ENCODE measurements at places on chromosomes 13 and 19.

DNA sequence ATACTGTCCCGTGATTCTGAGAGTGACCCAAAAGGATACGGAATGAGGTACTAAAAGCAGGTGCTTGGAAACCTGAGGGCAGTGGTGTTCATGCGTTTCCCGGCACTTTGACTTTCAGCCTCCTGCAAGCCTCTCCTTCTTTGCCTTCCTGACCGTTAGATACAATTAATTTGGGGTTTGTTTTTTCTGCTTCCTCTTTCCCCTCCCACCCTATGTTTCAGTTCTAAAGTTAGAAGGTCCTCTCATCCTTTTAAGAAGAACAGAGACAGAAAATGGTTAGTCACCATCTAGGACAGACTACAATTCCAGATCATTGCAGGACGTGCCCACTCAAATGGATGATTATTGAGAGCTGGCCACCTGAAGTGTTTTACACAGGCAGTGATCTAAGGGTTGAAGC lies 1.8 kb upstream of the LILRB4 start:
- no peak for DNase-seq

DNA sequence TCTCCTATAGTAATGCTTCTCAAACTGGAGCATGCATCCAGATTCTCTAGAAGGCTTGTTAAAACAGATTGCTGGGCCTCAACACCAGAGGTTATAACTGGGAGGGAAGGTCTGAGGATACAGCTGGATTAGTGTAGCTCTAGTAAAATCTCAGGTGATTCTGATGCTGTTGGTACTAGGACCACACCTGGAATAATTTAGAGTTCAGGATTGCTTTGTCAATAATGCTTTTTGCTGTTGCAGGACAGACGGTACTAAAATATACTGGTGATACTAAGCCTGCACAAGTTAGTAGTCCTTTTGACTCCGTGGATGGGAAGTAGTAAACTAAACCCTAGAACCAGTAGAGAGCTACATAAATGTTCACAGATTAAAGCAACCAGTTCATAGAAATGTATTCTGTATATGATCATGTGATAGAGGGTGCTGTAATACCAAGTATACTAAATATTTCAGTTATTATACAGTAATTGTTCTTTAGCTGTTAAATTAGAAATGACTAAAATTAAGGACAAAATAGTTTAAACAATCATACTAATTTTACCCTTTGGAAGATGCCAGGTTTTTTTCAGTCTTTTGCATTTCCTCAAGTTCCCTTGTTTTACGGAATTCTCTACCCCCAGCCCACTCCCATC lies 258.2 kb upstream of the STARD13 start:
- no peak for DNase-seq

DNA sequence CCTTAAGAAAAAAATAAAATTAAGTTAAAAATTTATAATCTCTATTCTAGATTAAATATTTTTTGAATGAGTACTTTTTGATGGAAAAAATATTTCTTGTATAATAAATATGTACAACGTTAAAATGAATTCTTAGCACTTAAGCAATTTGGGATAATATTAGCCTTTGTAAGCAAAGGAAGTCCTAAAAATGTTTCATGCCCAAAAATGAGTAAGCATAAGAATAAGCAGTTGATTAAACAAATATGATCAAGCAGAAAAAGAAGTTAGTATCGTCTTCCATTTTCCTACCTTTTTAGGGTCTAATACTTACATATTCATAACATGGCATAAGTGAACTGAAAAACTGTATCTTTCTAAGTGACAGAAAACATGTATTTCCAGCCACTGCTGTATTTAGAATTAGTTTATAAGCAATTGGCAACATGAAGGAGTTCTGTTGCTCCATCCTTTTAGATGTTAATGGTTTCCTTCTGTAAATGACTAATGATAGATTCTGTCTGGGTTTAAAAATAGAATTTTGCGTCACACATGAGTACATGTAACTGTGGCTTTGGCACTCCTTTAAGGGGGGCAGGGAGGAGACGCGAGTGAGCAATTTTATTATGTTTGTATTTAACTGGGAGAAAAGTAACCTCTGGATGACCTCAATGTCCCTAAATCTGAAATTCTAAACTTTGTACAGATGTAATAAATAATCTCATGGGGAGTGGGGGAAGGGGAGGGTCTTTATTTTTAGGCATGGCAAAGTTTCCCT lies 237.4 kb downstream of the RGCC start:
- DNase-seq: no peak

DNA sequence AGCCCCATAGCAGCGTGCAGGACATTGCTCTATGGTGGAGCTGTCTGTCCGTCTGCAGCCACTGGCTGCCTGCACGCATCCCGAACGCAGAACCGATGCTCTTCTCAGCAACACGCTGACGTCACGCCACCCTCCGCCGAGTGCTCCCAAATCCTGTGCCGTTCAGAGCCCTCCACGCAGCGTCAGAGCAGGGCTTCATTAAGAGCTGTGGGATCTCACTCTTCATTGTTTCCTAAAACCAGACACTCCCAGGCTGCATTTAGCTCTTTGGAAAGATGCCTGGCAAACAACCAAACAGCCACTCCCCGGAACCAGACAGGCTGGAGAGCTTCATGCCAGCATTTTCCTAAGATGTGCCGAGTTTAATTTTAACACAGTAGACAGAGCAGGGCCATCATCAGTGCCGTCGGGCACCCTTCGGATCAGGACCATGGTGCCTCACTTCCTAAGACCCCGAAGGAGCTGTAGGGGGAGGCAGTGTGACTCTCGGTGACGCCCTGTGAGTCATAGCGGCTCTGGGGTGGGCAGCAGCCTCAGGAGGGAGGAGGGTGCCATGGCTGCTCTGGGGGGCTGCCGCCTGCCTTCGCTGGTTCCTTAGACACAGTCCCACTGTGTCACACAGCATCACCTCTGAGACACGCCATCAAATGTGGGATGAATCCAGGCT lies 131.5 kb upstream of the MCF2L start:
- DNase-seq: no peak

DNA sequence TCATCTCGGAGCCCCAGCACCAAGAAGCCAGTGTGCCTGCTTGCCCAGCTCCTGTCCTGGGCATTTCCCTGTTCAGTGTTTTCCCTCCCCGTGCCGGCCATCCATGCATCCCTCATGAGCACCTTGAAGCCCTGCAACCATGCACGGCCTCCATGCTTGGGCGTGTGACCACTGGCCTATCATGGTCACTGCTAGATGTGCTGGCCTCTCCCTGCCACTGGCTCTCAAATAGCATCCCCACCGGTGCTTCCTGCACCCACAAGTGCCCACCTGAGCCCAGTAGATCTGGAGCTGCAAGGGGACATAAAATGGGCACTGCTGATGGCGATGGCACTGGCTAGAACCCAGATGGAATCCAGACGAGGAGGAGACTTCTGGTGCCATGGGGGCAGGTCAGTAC lies 126.0 kb downstream of the TUBA3C start:
- no peak for DNase-seq

- DNase-seq: no peak
These were observed 7.3 kb downstream of the PTGER1 start for GRCh38 chr19:14467816-14468215.

DNA sequence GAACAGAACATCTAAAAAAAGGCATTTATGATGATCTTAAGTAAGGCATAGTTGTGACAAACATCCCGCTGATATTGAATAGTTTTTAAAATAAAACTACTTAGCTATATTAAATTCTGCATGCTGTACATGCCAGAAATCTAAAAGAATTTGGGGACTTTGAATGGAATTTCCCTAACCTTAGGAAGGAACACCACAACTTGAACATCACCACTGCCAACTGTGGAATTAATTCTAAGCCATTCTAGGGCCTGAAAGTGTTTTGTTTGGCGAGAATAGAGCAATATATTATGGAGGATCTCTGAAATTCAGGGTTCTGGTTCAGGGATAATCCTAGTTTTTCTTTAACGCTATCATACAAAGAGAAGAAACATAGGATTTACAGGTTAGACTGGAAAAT lies 17.8 kb upstream of the LATS2 start:
- no peak for DNase-seq

DNA sequence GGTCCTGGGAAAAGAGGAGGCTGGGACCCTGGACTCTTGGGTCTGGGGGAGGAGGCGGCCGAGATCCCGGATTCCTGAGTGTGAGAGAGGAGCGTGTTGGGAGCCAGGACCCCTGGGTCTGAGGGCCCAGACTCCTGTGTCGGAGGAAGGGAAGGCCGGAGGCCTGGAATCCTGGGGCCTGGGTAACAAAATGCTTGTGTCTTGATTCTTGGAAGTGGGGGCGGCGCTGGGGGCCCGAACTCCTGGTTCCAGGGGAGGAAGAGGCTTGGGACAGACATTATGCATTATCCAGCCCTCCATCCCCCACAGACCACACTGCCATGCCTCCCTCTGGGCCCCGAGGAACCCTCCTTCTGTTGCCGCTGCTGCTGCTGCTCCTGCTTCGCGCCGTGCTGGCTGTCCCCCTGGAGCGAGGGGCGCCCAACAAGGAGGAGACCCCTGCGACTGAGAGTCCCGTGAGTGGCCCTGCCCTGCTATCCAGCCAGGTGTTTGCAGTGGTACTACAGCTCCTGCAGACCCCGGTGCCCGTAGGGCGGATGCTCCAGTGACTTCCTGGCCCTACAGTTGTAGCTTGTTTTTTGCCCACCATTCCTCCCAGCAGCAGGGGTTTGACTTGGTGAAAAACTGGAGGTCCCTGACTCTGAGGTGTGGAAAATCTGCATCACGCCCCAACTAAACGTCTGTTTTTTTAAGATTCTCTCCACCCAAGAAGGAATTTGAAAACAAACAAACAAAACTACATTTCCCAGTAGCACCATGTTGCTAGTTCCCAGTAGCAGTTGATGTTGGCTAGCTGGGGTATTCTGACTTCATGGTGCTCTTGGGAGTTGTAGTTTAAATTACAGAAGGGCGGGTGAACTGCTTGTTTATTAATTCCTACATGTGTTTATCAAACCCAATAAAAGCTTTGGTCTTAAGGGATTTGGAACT lies 630 bp downstream of the NUCB1 start:
- no peak for DNase-seq

- DNase-seq: no peak
These were observed 112.7 kb downstream of the LMO7 start for GRCh38 chr13:75748874-75749273.
